ENCODE measurements at places on chromosomes 2 and 18.

GRCh38 chr2:80102026-80102425 is 202.5 kb downstream of the LRRTM1 start:
- no peak for DNase-seq

GRCh38 chr2:3424171-3424795 is 44.8 kb downstream of the TRAPPC12 start:
- DNase-seq, result no peak

DNA sequence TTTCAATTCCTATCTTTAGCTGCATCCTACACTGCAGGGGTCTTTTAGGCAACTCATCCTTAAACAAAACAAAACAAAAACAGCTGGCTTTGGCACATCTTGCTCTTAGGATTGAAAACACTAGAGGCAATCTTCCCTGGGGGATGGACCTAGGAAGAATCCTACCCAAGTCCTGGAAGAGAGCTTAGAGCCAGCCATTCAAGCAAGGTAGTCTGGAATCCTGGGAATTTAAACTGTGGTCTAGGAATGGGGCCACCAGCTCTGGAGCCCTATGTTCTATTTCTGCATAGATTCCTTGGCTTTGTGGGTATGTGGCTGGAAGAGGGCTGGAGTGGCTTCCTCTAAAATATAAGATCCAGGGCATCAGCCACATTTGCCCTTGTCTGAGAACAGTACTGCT is 27.7 kb downstream of the MYL1 start:
- DNase-seq, result no peak

DNA sequence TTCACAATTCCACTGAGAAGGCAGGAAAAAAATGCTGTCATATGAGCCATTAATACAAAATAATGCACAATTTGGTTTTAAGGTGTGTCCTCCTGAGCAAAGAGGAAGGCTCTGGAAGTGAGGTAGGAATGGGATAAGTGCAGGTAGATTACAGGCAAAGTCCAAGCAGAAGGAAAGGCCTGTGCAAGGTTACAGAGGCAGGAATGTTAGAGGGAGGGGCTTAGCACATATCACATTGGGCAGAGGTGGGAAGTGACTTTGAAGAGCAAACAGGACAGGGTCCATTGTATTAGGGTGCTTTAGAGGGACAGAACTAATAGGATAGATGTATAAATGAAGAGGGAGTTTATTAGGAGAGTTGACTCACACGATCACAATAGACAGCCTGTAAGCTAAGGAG is 14.7 kb upstream of the CLIP4 start:
- no peak for DNase-seq

DNA sequence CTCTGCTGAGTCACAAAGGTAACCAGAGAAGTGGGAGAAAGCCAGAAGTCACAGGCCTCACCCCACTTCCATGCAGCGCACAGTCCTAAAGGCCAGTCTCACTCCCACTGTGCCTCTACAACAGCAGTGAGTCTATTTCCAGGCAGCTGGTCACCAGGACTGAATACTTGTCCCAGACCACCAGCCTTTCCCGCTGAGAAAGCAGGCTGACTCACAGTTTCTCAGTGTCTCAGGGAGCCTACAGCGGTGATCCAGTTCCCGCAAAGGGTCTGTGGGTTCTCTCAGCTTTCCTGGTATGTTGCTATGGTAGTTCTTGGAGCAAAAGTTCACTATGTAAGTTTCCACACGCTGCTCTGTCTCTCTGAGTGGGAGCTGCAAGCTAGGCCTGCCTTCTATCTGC is 622.5 kb downstream of the RNF144A start:
- DNase-seq, result no peak

- no peak for DNase-seq
Observed at GRCh38 chr2:14348247-14348646, 284.3 kb upstream of the LRATD1 start.

DNA sequence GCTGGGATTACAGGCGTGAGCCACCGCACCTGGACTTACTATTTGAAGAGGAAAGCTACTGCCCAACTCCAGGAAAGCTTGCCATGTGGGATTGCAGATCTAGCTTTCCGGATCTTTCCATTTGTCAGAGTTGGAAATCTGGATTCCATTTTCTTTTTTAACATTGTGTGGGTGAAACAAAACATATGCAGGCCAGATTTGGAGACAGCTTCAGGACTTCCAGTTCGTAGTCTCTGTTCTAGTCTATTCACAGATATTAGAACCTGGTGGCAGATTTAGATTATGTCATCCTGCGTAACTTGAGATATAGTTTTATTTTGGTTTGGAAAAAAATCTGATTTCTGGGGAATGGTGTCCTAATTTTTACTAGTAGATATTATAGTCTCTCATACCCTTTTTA is 70.5 kb downstream of the ZNF236 start:
- DNase-seq, result no peak

DNA sequence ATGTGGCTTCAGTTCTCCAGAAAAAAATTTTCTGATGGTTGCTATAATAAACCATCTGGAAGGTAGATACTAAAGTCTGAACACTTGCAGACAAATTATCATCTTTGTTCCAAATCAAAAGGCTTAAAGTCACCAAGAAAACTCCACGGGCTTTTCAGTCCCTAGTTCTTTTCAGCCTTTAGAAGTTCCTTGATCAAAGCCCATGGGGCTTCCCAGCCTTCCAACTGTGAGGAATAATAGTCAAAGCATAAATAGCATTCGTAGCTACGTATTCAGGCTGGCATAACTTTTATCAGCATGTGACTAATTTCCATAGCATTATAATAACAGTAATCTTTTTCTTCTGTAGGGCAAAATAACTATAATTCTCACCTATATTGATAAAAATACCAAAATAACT is 13.9 kb downstream of the SCG2 start:
- no peak for DNase-seq

- DNase-seq, result no peak
Observed at GRCh38 chr2:66495788-66496640, 61.1 kb downstream of the MEIS1 start.

- DNase-seq, result no peak
Observed at GRCh38 chr2:113857464-113857863, 32.4 kb upstream of the ACTR3 start.

GRCh38 chr2:178819992-178820391 is 12.8 kb upstream of the TTN start:
- no peak for DNase-seq

GRCh38 chr2:226600184-226600583 is 199.4 kb downstream of the IRS1 start:
- DNase-seq, result no peak

GRCh38 chr2:238236571-238236970 is 3.3 kb downstream of the HES6 start:
- no peak for DNase-seq

DNA sequence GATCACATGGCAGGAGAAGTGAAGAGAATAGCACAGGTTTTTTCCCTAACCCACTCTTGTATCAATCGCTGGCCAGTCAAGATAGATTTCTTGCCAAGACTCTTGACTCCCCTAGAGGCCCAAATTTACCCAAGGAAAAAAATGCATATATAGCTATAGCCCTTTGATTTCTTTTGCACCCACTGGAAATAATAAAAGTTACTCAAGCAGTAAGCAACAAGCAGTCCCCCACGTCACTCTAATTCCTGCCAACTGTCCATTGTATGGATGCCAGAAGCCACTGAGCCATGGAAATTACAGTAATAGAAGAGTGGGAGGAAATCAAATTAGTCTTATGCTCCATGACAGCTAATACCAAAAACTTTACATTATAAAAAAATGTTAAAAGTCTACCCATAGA is 125.3 kb upstream of the SLC39A10 start:
- no peak for DNase-seq

- no peak for DNase-seq
Observed at GRCh38 chr2:120590841-120591240, 144.8 kb upstream of the GLI2 start.

DNA sequence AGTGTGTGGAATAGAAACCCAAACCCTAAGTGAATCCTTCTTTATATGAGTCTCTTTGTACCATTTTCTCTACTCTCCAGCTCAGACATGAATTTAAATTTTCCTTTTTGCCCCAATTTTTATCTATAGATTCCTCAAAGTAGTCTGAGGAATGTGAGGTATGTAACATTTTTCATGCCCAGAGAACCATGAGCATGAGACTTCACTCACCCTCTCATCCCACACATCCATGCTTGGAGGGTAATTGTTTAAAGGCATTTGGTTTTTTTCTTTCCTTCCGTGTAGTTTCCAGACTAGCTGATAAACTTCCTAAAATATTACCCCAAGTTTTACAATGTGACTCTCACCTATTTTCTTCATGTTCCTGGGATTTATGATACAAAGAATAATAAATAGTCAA is 2056.8 kb upstream of the CELF4 start:
- no peak for DNase-seq

GRCh38 chr2:9675415-9676351 is 44.9 kb upstream of the YWHAQ start:
- no peak for DNase-seq

DNA sequence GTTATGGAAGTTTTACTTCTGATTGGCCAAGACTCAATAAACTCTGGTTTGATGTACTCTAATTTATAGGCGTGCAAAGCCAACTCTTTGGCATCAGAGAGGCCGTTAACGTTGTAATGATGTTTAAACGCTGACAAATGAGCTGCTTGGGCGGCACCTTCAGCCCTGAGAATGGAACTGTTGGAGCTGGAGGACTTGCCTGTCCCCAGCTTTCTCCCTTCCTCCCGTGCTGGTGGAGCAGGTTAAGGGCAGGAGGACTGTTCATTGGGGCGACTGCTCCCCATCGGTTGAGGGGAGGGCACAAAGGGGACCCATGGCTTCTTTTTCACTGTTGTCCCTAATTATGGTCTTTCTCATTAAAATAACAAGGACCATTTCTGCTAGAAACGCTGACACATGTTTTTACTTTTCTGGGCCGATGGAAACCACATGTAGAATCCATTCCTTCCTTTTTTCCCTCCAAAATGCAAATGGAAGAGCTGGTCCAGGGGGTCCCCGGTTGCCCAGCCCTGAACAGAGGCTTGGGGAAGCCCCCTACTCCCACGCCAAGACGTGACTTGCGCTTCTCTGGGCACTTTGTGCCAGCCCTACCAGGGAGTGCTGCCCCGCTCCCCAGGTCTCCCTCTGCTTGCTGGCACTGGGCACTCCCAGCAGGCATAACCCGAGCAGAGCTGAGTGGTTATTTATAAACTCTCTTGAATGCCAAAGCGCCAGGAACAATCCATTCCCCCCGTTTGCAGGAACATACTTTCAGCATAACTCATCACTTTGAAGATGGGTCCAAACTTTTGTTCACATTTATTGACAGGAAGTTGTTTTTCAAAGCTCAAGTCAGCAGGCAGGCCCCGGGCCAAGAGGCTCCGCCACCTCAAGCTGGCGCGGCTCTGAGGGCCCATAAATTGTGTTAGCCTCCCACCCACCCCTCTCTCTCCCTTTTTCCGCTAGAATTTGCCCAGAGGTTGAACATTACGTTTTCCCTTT is 170.1 kb downstream of the ASB1 start:
- no peak for DNase-seq

DNA sequence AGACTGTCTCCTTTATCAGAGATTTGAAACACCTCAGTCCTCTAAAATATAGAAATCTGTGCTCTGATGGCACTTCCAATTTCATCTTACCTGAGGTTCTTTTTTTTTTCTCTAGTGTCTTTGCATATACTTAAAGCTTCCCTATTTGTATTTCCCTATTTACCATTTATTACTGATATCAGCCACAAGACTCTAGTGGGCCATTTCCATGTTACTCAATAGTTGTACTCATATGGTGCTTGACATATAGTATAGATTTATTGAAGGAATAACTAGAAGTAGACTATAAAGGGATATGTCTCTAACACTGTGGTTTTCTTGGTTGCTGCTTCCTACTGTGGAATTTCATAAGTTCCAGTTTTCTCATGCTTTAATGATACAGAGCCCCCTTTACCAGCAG is 3.0 kb downstream of the RBM45 start:
- DNase-seq, result no peak

DNA sequence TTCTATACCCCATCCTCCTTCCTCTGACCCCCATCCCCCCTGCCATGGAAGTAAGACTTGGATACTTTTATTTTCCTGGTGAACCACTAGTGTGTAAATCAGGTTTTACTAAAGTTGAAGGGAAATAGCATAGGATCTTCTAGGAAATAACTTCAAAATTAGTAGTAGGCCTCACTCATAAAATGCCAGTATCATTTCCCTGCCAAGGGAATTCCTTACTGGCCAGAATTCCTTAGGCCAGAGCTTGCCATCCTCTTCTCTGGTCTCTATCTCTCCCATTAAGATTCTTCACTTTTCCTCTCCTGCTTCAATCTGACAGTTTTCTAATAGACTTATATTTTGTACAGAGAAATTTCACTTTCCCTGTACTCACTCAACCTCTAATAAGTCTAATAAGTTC is 322.8 kb upstream of the TANK start:
- DNase-seq, result no peak

- no peak for DNase-seq
Observed at GRCh38 chr2:238415893-238416292, 10.8 kb upstream of the ASB1 start.

DNA sequence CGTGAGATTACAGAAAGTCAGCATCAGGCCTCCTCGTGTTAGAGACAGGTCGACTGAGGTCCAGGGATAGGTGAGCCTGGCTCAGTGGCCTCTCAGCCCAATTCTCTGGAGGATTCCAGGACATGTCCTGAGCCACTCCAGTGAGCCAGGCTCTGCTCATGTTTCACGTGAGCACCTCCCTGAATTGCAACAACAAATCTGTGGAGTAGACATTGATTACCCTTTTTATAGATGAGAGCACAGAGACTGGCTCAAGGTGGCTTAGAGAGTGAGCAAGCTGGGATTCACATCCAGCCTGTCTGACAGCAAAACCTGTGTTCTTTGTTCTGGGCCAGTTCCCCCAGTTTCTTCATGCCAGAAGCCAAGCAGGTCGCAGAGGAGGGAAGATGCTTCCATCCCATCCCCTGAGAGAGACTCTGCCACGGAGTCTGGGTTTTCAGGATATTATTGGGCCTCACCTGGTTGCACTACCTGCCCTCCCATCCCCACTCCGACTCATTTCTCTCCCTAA is 46.4 kb downstream of the HS1BP3 start:
- no peak for DNase-seq

DNA sequence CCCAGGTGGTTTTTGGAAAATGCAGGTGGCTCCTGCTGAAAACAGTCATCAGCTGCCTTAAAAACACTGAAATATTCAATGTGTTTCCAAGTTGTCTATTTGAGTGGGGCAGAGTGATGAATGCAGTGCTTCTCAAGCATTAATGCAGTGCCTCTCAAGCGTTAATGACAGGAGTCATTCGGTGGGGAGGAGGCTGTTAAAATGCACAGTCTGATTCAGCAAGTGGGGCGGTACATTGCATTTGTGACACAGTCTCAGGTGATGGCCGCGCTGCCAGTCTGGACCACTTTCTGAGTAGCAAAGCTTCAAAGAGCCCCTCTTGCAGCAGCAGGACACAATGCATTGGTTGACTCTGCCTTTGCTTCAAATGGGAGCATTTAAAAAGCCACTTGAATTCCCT is 231.4 kb upstream of the RGPD4 start:
- no peak for DNase-seq

Data from esophagus squamous epithelium (tissue), 5 donors.